Peyer's patch (tissue), 4 donors: ENCODE measurements at places on chromosomes 1 and 21. TPM values are rescaled to one million over a fixed set of nuclear protein-coding genes. Genes with fewer than 3 reads are reported as not detected.

GRCh38 chr1:78673120-78673519 is 23.5 kb downstream of the IFI44 start:
- DNase-seq = no peak

DNA sequence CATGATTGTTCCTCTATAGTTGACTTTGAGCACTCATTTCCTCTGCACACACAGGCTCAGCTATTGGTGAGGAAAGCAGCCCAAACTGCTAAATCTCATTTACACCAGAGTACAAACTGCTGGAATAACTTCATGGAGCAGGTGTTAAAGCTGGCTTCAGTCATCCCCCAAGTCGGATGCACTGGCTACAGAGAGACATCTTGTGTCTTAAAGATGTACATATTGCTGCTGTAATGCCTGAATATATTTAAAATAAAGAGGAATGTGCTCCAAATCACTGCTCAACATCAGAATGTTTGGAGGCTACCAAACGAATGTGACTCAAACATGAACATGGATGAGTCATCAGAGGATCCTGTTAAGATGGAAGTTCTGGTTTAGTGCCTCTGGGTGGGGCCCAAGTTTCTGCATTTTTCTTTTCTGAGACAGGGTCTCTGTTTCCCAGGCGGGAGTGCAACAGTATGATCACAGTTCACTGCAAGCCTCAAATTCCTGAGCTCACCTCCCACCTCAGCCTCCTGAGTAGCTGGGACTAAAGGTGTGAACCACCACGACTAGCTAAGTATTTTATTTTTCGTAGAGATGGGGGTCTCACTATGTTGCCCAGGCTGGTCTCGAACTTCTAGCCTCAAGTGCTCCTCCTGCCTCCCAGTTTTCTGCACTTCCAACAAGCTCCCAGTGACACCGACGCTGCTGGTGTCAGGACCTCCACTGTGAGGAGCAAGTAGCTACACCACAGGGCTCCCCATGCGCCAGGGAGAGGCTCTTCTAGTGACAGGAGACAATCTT is 79.0 kb upstream of the KRTAP19-8 start:
- DNase-seq = no peak

- DNase-seq = no peak
Observed at GRCh38 chr1:3536420-3537195, 74.7 kb downstream of the MEGF6 start.

AKR7A3 gene
- total RNA-seq = 348 TPM

FTCD gene
- 1.0 TPM for total RNA-seq

NEGR1 gene
- 2.2 TPM for total RNA-seq

C1orf146 gene
- total RNA-seq = not detected
